Kidney capillary endothelial cell (primary cell): ENCODE measurements at places on chromosomes 2 and 18.

GRCh38 chr2:241841181-241842066 is 17.3 kb downstream of the PDCD1 start:
- no peak for DNase-seq

DNA sequence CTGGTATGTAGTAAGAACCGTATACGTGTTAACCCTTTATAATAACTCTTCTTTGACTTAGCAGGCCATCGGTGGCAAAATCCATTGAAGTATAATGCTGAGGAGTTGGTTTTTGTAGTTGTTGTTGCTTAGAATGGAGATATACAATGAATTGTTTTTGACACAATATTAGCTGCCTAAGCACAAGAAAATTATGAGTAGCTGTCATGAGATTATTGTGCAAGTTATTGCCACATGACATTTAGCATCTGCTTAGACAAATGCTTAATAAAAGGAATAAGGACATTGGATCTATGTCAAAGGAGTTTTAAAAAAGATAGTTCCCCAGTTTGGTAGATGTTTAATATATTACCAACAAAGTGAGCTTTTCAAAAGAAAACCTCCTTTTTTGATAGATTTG is 59.9 kb downstream of the ABCB11 start:
- DNase-seq = no peak

DNA sequence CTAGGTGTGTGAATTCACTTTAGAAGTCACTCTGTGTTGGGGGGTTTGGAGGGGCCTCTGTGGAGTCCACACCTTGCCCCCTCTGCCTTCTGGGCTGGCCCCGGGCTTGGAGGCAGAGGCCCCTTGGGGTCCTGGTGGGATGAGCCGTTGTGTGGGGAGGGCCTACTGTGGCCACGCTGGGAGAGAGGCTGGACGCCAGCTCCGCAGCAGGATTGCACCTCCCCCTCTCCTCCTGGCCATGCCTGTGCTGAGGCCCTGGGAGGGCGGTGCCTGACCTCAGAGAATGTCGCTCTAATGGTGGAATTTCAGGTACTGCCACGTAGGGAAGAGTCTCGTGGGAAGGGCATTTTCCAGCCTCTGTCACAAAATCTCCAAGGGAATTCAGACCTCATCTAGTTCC is 237.0 kb downstream of the ATAD2B start:
- DNase-seq = no peak

DNA sequence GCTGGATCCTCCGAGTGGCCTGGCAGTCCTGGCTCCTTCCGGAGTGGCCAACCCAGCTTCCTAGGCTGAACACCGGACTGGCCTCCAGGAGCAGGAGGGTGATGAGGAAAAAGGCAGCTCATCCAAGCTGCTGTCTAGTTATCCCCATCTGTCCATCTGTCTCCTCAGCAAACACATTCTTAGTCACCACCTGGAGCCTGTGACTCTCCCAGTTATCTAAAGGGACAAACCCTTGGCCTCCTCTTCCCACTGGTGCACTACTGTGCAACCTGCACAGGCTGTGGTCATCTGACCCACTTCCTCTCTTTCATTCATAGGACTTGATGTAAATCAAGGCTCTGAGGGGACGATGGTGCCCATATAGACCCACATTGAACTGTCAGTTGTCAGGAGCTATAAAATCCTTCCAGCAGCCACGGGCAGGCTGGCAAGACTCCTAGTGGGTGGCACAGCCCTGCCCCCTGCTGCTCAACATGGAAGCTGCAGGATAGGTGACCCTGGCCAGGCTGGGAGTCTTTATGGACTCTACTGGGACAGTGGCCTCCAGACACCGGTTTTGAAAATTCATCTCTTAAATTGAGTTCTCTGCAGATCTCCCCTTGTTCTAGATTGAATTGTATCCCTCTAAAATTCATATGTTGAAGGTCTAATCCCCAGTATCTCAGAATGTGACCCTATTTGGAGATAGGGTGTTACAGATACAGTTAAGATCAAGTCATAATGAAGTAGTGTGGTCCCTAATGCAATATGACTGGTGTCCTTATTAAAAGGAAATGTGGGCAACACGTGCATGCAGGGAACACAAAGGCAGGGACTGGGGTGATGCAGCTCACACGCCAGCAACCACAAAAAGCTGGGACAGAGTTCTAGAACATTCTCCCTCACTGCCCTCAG is 29.3 kb upstream of the DUSP2 start:
- DNase-seq = peak; percentile 63

- no peak for DNase-seq
Observed at GRCh38 chr2:158125756-158126498, 24.3 kb downstream of the UPP2 start.

DNA sequence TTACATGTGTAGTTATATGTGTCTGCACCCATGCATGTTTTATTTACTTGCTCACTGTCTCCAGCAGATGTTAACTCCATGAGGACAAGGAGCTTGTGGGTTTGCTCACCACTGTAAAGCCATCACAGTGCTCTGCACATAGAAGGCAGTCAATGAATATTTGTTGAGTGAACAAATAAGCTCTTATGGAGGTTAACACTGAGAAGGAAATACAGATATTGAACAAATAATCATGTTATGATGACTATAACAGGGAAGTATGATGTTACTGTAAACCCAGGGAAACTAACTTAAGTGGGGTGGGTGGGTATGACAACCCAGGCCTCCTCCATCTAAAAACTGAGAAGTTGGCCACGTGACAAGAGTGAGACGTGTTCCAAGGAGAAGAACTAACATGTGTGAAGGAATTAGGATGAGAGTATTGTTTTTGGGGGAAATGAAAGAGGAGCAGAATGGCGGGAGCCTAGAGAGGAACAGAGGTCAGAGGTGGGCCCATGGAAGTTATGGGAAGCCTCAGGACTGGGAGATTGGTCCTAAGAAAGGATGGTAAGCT is 6.0 kb upstream of the FAM117B start:
- no peak for DNase-seq

DNA sequence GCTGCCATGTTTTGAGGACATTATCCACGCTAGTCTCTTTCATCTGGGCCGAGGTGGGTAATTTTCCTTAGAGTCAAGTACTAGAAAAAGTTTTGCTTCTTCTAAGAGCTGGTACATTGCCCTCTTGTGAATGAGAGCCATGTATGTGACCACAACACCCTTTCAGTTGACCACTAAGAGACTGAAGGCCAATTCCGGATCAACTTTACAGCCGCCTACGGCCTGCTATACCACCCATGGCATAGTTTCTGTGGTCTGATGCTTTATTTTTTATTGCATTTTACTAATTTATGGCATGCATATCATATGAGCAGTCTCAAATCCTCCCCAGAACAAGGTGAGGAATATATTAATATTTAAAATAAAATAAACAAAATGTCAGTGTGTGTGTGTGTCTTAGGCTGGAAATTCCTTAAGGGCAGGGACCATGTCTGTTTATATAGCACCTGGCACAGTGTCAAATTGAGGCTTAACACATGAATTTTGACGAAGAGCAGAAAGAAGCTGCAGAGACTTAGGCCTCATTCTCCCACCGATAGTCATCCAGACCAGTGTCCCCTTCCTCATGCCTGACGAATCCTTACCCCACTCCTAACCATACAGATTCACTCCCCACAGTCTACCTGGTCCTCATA is 35.4 kb downstream of the PSD4 start:
- no peak for DNase-seq

DNA sequence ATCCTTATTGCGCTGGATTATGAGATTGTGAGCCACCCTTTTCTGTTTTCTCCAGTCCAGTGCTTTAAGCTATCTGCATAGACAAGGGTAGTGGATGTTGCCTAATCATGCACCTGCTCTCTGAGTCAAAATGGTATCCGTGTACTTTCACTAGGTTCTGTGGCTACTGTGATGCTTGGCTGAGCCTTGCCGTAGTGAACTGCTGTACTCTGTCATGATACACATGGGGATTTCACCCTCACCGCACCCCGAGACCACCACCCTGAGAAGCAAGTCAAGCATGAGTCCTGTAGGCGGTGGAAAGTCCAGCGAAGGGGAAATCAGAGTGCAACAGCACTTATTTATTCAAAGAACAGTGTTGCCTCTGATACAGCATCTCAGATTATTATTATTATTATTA is 55.0 kb downstream of the ARHGAP25 start:
- DNase-seq = no peak

GRCh38 chr2:177334940-177335543 is 57.5 kb upstream of the AGPS start:
- peak; percentile 63 for DNase-seq

GRCh38 chr18:55321265-55322177 is 266.5 kb downstream of the TCF4 start:
- peak; percentile 75 for DNase-seq

DNA sequence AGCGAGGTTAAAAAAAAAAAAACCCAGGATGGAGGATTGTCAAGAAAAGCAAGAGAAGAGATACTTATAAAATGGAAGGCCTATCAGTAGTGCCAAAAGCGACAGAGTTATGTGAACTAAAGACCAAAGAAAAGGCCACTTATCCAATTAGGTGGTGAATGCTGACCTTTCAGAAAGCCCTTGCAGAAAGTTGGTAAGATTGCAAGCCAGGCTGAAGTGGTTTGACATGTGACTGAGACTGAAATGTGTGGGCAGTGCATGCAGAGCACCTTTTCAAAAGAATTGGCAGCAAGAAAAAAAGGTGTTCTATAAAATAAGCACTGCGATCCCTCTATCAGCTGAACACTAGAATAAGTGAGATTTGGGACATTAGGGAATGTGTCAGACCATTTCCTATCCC is 379.4 kb upstream of the FAM98A start:
- no peak for DNase-seq

- DNase-seq = no peak
Observed at GRCh38 chr2:134216152-134216829, 37.6 kb upstream of the MGAT5 start.

DNA sequence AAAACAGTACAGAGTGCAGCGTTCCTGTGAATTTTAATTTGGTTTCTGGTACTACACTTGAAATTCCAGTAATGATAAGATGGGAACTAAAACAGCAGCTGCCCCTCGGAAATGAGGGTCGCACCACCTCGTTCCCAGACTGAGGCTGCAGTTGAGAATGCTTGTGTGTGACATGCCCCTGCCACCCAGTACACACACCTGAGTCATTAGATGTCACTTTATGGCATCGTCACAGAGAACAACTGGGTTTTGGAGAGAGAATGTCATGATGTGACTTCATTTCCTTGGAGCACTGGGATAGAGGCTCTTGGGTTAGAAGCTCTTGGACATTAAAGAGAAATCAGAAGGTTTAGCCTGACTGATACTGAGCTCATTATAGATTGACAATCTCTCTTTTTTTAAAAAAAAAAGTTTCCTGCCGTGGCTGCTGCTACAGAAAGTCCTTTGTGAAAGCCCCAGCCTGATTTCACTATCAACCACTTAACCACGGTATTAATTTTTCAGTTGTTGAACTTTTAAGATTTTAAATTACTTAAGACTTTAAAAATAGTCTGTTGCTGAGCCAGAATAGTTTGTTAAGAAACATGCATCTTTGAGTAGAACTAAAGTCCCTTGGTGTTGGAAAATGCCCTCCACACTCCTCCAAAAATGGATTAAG is 24.5 kb downstream of the BCL2L11 start:
- no peak for DNase-seq

- DNase-seq = no peak
Observed at GRCh38 chr2:64858541-64859311, 130.5 kb upstream of the SLC1A4 start.

DNA sequence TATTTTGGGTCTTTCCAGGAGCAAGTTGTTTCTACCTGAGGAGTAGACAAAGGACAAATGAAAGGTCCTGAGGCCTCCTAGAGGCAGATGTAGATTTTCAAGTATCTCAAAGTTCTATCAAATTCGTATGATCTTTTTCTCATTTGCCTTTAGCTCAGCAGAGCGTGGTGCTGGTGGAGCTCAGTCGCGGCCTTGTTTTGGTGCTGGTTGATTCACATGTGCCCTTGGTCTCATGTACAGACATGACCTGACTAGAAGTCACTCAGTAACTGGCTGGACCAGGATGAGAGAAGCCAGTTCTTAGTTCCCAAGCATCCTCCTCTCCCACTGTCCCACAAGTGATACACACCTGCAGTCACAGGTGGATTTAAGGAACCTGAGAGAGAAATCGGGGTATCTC is 264.0 kb downstream of the PRKCE start:
- DNase-seq = no peak

- DNase-seq = no peak
Observed at GRCh38 chr2:94987074-94988020, 38.2 kb upstream of the MAL start.

- DNase-seq = no peak
Observed at GRCh38 chr2:121185111-121185510, 99.9 kb downstream of the TFCP2L1 start.

GRCh38 chr2:102321941-102322719 is 10.8 kb downstream of the IL1RL1 start:
- DNase-seq = no peak

- DNase-seq = no peak
Observed at GRCh38 chr2:113126845-113127645, at the start of gene IL1RN. Gene IL1RN, plus strand, starts transcription at chr2:113127598. Its CDS starts 27 bp downstream, at chr2:113127625.

DNA sequence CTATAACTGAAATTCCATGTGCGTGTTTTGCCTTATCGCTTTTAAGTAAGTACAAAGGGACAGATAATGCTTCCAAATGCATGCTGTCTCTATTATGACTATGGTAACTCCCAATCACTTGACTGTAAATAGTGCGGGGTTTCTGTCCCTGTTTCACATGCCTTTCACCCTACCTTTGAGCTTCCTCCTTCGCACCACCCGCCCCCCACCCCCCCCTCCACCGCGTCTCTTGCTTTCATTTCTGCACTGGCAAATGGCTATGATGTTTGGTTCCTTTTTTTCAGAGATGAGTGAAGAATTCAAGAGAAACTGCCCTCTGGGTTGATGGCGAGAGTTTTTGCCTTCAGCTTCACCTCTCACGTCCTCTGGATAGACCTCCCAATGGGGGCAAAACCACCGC is 25.0 kb upstream of the SPP2 start:
- DNase-seq = no peak

DNA sequence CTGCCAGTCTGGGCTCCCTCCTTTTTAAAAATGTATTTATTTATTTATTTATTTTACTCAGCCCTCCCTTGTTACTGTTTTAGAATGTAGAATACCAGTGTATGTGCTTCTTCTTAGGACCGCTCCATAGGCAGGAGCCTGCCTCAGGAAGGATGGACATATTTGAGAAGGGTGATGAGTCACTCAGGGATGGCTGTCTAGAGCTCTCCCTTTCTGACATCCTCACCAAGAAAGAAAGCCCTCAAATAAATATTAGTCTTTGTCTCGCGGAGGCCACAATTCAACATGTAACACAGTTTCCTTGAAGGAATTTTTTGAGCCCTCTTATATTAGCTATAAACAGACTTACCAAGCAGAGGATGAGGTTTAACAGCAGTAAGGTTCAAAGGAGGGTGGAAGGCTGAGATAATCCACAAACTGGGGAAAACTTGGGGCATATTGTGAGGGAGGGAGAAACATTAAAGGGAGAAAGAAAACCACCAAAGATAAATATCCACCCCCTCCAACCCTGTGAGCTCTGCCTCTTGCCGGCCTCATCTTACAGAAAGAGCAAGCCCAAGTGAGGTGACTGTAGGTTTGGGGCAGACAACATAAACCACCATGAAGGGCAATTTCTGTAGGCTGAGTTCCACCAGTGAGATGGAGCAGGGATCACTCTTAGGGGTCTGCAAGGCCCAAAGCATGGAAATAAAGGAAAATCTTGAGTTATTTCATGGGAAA is 163.4 kb downstream of the LRRTM1 start:
- no peak for DNase-seq

GRCh38 chr2:35160871-35161270 is 1194.7 kb upstream of the CRIM1 start:
- no peak for DNase-seq
